ENCODE measurements at places on chromosomes 3 and 15. TPM values are rescaled to one million over a fixed set of nuclear protein-coding genes. Genes with fewer than 3 reads are reported as not detected.

Gene ANKRD34C
- not detected for polyA plus RNA-seq

Gene ROBO2
- 2.4 TPM for polyA plus RNA-seq

Gene SCN11A
- not detected for polyA plus RNA-seq

Gene GALNT15
- polyA plus RNA-seq: 7.9 TPM

Gene CHRM5
- polyA plus RNA-seq: not detected

Gene EXD1
- not detected for polyA plus RNA-seq

Gene THAP10
- 0.69 TPM for polyA plus RNA-seq

Gene SLC38A3
- polyA plus RNA-seq: 0.11 TPM

Gene NR2F2
- polyA plus RNA-seq: 9.3 TPM

Gene CPLX3
- polyA plus RNA-seq: 0.48 TPM

Gene CACNA1D
- 0.61 TPM for polyA plus RNA-seq

Gene MST1R
- 53.4 TPM for polyA plus RNA-seq

Gene FGD5
- polyA plus RNA-seq: 1.7 TPM

Gene CELSR3
- polyA plus RNA-seq: 0.36 TPM

Gene CLDN18
- polyA plus RNA-seq: 0.05 TPM
